Stimulated activated naive CD4-positive, alpha-beta T cell (primary cell): ENCODE measurements at places on chromosomes 3 and 15.

DNA sequence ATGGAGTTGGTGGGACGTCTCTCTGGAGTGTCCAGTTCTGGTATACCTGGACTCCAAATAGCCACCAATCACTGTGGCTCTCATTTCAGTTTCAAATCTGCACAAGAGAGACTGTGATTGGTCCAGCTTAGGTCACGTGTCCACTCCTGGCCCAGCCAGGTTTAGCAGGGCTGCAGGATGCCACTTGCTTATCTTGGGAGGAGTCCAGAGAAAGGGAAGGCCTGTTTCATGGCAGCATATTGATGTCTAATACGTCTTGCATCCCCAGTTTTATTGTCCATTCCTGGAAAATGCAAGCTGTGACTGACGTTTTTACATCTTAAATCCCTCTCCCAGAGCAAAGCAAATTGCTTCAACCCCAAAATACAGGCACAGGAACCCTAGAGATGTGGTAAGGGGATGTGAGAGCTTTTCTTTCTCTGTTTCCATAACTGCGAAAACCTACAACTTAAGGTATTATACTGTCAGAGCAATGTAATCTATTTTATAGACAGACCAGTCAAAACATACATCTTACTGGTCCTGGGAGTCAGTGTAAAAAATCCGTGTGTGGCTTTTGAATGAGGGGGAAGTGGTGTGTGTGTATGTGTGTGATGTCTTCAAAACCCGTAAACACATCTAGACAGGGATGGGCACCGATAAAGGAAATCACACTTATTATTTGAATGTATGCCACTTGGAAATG, 274.4 kb downstream of the TLE3 start:
- DNase-seq = no peak

- peak; percentile 3 for DNase-seq
Observed at GRCh38 chr15:62068071-62068809, 1.5 kb downstream of the C2CD4A start.

GRCh38 chr3:169478566-169479313, 184.8 kb downstream of the MECOM start:
- DNase-seq = no peak

DNA sequence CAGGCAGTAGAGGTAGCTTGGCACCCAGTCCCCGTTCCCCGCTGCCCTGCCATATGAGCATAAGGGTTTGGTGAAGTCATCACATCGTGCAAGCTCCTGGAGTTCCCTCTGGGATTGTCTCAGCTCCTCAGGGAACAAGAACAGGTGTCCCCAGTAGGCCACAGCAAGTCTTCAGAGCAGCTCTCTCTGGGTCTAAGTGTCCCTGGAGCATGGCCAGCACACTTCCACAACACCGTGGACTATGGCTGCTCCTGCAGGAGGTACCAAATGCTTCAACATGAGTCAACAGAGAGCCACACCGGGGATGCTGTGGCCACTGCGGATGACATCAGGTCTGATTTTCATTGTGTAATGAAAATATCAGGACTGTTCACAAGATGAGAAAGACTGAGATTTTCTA, 23.1 kb downstream of the ABHD6 start:
- DNase-seq = no peak

GRCh38 chr3:195076981-195077610, 193.9 kb downstream of the XXYLT1 start:
- DNase-seq = no peak

- DNase-seq = no peak
Observed at GRCh38 chr3:73378207-73378606, 246.5 kb downstream of the PDZRN3 start.

DNA sequence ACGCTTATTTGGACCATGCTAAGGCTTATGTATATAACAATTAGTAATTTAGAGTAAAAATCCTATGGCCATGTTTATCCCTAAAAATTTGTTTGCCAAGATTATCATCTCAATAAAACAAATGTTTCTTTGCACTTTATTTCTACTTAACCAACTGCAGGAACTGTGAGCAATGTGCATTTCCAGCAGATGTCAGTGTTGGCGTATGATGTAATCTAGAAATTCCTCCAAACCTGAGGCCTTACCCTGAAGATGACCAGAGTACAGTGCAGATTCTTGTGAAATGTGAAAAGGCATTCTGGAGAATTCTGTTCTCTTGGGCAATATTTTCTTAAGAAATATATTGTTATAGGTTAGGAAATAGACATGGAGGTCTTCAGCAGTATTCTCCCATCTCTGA, 205.9 kb downstream of the MBNL1 start:
- no peak for DNase-seq

DNA sequence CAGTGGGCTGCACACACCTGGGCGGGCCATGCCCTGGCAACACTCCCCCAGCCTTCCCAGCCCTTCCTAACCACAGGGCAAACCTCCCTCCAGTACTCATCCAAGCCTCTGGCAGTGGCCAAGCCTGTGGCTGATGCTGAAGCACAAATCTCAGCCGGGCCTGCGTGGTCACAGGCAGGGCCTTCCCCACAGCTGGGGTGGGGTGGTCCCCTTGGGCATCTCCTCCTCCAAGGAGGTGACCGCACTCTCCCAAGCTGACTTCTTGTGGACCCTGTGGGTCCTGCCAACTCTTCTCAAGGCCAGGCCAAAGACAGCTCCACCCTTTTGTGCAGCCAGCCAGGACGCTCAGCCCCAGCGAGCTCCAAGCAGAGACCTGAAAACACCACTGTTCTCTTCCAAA, 21.4 kb downstream of the GRAMD2A start:
- no peak for DNase-seq

DNA sequence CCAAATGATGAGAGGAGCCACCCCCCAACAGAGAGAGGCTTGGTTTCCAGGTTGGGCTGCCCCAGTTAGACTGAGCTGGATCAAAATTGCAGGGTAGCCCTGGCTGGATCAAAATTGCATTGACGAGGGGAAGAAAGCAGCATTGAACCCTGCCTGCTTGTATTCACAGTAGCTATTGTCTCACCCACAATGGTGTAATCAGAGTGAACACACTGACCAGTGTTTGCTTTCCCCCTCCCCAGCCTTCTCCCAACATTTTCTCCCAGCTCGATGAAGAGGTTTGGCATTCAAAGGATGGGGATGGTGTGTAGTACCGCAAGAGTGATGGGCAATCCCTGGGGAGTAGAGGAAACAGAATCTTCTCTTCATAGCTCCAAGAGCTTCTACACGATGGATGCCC, 223.8 kb downstream of the ADAMTS9 start:
- no peak for DNase-seq

DNA sequence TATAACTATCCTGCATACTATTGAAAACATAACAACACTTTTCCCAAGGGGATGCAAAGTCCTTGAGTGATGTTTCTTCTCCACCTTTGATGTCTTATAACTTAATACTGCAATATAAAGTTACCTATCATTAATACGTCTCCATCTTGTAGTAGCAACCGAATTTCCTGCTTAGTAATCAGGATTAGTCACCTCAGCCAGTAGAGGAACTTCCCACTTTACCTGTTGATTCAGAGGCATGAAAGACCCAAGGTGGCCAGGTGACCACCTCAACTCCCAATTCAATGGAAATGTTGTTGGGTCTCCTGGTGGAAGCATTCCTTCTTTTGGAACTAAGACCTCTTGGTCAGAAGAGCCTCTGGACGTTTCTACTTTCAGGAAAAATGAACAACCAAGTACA, 3.5 kb upstream of the TMCC1 start:
- DNase-seq = no peak

DNA sequence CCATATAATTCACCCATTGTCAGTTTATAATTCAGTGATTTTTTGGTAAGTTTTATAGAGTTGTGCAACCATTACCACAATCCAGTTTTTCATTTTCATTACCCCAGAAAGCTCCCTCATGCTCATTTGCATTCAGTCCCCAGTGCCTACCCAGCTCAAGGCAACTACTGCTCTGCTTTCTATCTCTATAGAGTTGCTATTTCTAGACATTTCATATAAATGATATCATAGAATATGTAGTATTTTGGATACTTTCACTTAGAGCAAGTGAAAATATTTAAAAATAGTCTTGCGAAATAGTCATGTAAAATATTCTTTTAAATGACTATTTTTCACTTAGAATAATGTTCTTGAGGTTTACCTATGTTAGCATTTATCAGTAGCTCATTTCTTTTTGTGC, 42.1 kb downstream of the ZNF654 start:
- no peak for DNase-seq

- DNase-seq = no peak
Observed at GRCh38 chr3:169060037-169060436, 603.5 kb downstream of the MECOM start.

DNA sequence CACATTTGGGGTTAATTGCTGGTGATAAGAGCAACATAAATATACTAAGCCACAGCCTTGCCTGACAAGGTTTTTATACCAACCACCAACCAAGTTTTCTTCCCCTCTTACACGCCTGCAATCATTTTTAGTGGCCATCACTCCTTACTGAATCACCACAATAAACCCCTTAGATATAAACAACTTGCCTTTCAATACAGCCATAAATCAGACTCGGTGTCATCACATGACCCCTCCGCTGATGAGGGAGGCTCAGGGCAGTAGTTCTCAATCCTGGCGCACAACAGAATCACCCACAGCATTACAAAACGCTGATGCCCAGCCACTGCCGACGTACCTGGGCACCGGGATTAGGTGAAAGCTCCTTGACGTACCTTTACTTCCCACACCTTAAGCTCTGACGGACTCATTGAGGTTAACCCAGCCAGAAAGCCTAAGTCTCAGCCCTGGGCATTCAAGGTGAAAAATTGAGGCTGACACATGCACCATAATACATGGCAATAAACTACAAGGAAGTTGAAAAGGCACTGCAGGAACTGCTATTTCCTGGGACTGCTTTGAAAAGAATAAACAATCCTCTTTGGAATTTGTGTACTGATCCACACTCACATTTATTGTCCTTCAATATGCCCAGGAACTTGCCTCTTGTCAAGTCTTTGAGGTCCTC, 17.1 kb downstream of the ADCY5 start:
- DNase-seq = no peak

- DNase-seq = no peak
Observed at GRCh38 chr15:87347806-87348515, 908.6 kb downstream of the NTRK3 start.

- no peak for DNase-seq
Observed at GRCh38 chr3:132016061-132017041, 18.5 kb downstream of the CPNE4 start.

GRCh38 chr15:57626713-57627440, 35.2 kb downstream of the MYZAP start:
- no peak for DNase-seq

DNA sequence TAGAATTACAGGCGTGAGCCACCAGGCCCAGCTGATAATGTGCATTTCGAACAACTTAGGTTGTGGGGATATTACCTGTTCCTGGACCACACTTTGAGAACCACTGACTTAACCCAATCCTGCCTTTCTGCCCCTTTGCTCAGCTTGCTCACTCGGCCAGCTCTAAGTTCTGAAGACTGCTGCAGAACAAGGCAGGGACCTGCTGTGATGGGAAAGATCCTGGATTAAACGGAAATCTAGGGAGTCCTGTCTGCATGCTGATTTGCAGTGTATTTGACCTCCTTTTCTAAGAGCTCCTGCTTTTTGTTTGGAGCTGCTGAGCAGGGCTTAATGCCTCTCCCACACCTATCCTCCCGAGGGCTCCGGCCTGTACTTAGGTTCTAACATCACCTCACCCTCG, 2.9 kb downstream of the LTK start:
- DNase-seq = no peak

- no peak for DNase-seq
Observed at GRCh38 chr3:52080830-52081719, 24.7 kb upstream of the DUSP7 start.

DNA sequence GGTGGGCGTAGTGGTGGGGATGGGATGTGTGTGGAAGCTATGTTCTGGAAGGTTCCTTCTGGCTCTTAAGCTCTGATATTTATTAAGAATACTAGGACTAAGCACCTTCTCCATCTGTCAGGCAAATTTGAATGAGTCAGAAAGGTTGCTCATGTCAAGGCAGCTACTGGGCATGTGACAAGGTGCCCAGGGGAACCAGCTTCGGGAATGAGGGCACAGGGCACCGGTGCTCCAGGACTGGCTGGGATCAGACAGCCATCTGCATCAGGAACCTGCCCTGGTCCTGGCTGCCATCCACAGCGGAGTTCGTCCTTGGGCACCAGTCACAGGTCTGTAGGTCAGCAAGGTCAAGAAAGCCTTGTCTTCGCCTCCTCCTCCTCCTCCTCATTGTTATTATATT, 32.5 kb downstream of the CA12 start:
- DNase-seq = no peak

GRCh38 chr3:194351080-194351672, at the start of gene CPN2:
CPN2 (minus strand) TSS chr3:194351328; CDS start chr3:194342702, 8,626 bp downstream.
- no peak for DNase-seq

DNA sequence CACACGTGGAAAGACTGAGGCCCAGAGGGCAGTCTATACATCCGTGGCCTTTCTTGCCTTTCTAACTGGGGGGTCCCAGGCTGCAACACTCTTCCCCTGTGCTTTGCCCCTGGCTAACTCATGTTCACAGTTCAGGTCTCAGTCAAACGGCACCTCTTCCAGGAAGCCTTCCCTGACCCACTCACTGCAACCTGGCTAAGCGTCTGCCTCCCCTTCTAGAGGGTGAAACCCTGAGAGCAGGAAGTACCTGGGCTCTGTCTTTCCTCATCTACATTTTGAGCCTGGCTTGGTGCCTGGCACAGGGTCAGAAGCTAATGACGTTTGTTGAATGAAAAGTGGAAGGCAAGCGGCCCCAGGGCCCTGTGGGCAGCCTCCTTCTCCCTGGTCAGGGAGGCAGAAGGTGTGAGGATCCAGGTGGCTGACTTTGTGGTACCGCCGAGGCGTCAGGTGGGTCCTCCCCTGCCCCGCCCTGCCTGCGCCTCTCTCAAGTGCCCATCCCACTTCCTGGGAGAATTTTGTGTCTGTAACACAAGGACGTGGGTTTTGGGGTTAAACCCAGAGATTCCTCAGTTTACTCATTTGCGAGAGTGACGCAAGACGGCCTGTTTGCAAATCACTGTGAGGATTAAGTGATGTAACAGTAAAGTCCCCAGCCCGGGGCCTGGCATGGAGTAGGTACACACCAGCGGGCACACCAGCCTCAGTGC, 32.1 kb downstream of the DNASE1L3 start:
- DNase-seq = no peak

GRCh38 chr3:6204891-6205290, 656.0 kb upstream of the GRM7 start:
- no peak for DNase-seq

GRCh38 chr3:80771085-80771484, 990.4 kb downstream of the GBE1 start:
- no peak for DNase-seq

DNA sequence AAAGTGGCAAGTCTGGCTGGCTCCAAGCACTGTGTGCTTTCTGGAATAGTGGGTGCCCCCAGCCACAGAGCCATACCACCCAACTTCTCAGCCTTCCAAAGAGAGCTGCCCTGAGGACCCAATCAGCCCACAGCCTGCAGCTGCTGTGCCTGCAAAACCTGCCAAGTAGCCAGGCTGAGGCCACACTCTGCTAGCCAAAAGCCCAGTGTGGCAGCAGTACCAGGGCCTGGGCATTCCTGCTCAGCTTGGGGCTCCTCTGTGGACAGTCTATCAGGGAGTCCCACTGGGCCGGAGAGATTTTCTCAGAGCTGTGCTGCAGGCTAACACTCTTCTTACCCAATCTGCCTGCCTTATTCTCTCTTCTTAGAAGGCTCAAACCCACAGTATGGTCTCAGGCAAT, 136.5 kb downstream of the TPRA1 start:
- no peak for DNase-seq

GRCh38 chr3:141462176-141462859, 24.5 kb upstream of the RASA2 start:
- no peak for DNase-seq

GRCh38 chr3:29140666-29141065, 140.2 kb upstream of the RBMS3 start:
- no peak for DNase-seq

GRCh38 chr15:80468796-80469195, 64.6 kb downstream of the ARNT2 start:
- DNase-seq = no peak

GRCh38 chr15:35329521-35329961, 216.4 kb downstream of the DPH6 start:
- no peak for DNase-seq
